ENCODE measurements at places on chromosomes 2 and 18. TPM values are rescaled to one million over a fixed set of nuclear protein-coding genes. Genes with fewer than 3 reads are reported as not detected.

AGXT gene
- total RNA-seq, result not detected

SETBP1 gene
- 17.9 TPM for total RNA-seq

ARHGEF33 gene
- 0.99 TPM for total RNA-seq

RGPD3 gene
- 1.0 TPM for total RNA-seq

- no peak for DNase-seq
Observed at GRCh38 chr18:36316246-36316645, 18.7 kb downstream of the FHOD3 start.

DNA sequence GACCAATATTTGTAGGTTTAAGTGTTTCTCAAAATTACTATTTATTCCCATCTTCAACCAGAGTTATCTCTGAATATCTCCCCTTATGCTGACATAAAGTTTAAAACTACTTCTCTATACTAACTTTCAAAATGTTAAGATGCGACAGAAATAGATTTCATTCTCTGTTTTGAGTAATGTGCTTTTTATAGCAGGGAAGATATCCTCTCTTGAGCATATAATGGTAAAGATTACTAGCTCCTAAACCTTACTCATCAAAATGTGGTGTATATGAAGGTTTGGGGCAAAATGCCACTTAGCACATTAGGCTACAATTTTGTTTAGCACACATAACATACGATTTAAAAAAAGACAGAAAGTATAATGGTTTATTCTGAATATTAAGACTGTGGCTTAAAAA, 54.4 kb downstream of the CWC22 start:
- DNase-seq, result no peak

Data from renal cortical epithelial cell (primary cell).